NCI-H1105 treated with DMSO at 0.1 percent for 48 hours (cell line): ENCODE measurements at places on chromosomes 1 and 21.
A peak's percentile ranks its signal among the peaks of the same experiment; 100 is the strongest.

DNA sequence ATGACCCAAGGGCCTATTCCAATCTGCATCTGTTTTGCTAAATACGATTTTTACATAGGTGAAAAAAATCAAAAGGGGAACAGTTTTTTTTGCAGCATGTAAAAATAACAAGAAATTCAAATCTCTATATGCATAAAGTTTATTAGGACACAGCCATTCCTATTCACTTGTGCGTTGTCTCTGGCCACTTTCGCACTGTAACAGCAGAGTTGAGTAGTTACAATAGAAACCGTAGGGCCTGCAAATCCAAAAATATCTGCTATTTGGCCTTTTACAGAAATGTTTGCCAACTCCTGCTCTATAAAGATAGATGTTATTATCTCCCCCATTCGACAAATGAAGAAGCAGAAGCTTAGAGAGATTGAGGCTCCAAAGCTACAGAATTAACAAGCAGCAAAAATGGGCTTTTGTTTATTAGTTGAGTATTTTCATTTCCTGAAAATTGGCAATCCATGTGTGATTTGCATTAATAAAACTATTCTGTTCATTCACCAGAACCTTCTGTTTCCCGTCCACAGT lies 5.5 kb downstream of the DYNLT5 start:
- no peak for DNase-seq

GRCh38 chr1:246566813-246567645 lies 773 bp downstream of the CNST start:
- peak; percentile 2 for DNase-seq

- DNase-seq = no peak
Observed at GRCh38 chr21:45416620-45417019, 11.7 kb downstream of the COL18A1 start.

GRCh38 chr21:45031571-45032191 lies 42.7 kb upstream of the ADARB1 start:
- DNase-seq = no peak
